Activated naive CD4-positive, alpha-beta T cell treated with anti-CD3 and anti-CD28 coated beads, Interleukin-2, amount 10 ng/mL, durations not matched to agents 5 hours and 36 hours (primary cell): ENCODE measurements at places on chromosomes 16 and 17. TPM values are rescaled to one million over a fixed set of nuclear protein-coding genes. Genes with fewer than 3 reads are reported as not detected.

Gene PERCC1
- 0.73 TPM for total RNA-seq

Gene STX8
- total RNA-seq, result 69.6 TPM

Gene C16orf92
- total RNA-seq, result not detected

Gene CES1
- total RNA-seq, result 0.60 TPM

Gene MYO1C
- 35.2 TPM for total RNA-seq

Gene IL21R
- total RNA-seq, result 46.4 TPM

Gene CBX1
- 51.4 TPM for total RNA-seq

Gene PPL
- not detected for total RNA-seq

Gene SHISA9
- total RNA-seq, result not detected

Gene USP43
- total RNA-seq, result 0.10 TPM

Gene TTC19
- 26.0 TPM for total RNA-seq

Gene TPPP3
- total RNA-seq, result not detected

Gene MFAP4
- not detected for total RNA-seq

Gene RNF135
- 6.9 TPM for total RNA-seq

Gene PPP1R27
- not detected for total RNA-seq

Gene GP2
- not detected for total RNA-seq

Gene CBLN1
- not detected for total RNA-seq

Gene COG4
- 67.4 TPM for total RNA-seq

Gene SULT1A4
- 3.6 TPM for total RNA-seq

Gene GUCY2D
- not detected for total RNA-seq

Gene CARD14
- total RNA-seq, result not detected

Gene COG1
- 40.8 TPM for total RNA-seq

Gene TTYH2
- 18.4 TPM for total RNA-seq

Gene SLC16A6
- 4.3 TPM for total RNA-seq

Gene KCTD13
- 30.4 TPM for total RNA-seq

Gene IL34
- total RNA-seq, result not detected

Gene KRTAP1-1
- not detected for total RNA-seq

Gene NPIPA8
- total RNA-seq, result not detected

Gene PYDC1
- total RNA-seq, result not detected

Gene SF3B3
- total RNA-seq, result 250 TPM

Gene MYH3
- 3.8 TPM for total RNA-seq

Gene MYOCD
- not detected for total RNA-seq

Gene TBC1D3E
- not detected for total RNA-seq

Gene TBC1D3C
- not detected for total RNA-seq
